Stimulated activated CD8-positive, alpha-beta memory T cell treated with anti-CD3 and anti-CD28 coated beads, Interleukin-15, amount 100 ng/mL, for 48 hours (primary cell): ENCODE measurements at places on chromosomes 12 and 14.

- no peak for DNase-seq
These were observed 5.5 kb downstream of the AJUBA start for GRCh38 chr14:22976620-22977433.

- no peak for DNase-seq
These were observed 128.0 kb downstream of the GPR135 start for GRCh38 chr14:59337141-59337611.

DNA sequence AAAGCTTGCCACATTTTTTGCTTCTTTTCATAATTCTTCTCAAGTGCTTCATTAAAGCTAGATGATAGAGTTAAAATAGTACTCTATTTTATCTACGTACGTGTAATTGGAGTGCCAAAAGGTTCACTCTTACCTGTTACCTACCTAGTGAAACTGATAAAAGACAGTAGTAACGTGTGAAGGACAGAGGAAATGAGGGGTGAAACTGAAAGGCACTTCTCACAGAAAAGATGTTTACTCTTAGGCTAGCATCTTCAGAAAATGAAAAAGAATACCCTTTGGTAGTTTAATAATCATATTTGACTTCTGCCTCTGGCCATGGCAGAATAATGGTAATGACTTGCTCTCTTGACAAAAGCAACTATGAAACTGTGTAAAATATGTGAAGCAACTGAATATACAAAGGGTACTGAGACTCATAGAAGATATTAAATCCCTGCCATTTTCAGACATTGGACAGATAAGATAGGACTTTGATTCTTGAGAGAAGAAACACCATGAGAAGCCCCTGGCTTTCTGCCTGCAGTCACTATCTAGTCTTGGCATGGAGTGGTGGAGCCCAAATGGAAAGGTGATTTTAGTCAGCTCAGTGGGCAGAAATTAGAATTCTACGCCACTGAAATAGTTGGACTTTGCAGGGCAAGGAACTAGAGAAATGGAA lies 6.3 kb upstream of the EVL start:
- no peak for DNase-seq

- no peak for DNase-seq
These were observed 105.1 kb upstream of the DIO2 start for GRCh38 chr14:80316441-80316840.

DNA sequence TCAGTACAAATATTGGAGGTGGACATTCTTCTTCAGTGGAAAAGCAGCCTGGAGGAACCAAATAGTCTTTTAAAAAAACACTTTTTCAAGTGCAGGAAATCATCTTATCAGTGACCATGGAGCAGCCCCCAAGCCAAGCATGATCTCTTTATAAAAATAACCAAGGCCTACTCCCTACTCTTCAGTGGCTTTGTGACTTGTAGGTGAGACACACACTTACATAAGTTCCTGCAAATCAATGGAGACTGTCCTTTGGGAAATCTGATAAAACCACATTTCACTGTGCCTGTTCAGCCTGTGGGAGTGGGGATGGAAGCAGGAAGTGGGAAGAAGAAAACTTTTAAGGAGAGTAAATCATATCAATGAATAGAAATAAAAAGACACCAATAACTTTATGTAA lies 56.3 kb downstream of the MBIP start:
- DNase-seq, result no peak

DNA sequence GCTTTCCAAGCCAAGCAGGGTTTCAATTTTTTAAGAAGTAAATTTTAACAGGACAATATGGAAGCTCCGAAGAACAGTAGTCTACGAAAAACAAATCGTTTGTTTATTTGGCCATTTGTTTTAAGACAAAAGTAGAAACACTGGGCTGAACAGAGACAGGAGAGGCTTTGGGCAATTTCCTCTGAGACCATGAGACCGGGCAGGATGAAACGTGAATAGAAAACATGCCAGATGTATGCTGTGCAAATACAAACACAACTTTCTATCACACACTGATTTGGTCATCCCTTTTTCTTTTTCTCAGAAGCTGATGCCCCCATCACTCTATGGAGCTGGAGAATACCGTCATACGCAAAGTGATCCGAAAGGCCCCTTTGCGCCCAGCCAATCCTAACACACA lies 1111.1 kb downstream of the BCL11B start:
- DNase-seq, result no peak

DNA sequence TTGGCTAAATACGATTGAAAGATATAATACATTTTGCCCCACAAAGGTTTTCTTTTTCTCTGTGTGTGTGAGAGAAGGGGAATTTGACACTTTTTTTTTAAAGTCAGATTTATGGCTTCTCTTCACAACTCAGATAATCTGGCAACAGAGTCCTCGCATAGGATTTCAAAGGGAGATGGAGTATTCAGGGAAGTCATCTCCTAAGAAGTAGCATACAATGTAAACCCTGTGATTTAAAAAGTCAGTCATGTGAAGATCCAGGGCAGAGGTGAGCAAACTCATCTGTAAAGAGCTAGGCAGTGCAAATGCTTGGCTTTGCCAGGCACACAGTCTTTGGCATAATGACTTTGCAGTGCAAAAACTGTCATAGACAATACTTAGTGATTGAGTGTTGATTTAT lies 1526.3 kb downstream of the AACS start:
- no peak for DNase-seq

GRCh38 chr12:120100630-120101029 lies 15.9 kb downstream of the RAB35 start:
- no peak for DNase-seq

DNA sequence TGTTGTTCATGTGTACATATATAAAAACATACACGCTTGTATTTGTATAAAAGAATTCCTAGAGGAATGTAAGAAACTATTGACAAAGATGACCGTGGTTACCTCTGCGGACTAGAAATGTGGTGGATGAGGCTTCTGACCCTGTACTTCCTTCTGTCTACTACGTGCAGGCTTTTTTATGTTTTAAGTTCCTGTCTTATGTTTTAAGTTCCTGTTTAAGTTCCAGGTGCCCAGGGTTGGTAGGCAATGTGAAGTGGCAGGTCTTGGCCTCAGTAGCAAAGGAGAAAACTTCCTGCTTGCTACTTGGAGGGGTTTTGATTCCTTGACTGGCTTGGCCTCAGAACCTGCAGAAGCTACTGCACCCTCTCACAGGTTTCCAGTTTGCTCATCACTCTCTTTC lies 11.6 kb downstream of the POMT2 start:
- DNase-seq, result no peak

DNA sequence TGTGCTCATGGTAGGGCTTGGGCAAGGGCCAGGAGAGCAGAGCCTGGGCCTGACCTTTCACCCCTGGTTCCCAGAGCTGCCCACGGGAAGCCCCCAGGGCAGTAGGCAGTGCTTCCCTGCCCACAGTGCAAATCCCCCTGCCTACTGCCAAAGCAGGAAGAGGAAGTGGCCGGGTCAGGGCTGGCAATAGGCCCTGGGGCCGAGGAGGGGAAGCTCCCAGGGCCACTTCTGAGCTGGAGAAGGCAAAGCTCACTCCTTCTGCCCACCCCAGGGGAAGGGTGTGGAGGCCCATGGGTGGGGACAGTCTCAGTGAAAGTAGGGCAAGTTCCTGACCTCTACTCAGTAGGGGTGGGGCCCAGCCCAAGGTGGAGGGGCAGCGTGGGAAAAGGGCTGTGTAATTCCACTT lies 5.4 kb upstream of the NR4A1 start:
- no peak for DNase-seq

GRCh38 chr12:57126561-57126960 lies 1.7 kb upstream of the LRP1 start:
- no peak for DNase-seq

- DNase-seq, result peak; percentile 25
These were observed 30.3 kb upstream of the ADIPOR2 start for GRCh38 chr12:1660304-1661187.

GRCh38 chr12:24080465-24080864 lies 131.0 kb upstream of the SOX5 start:
- DNase-seq, result no peak

- peak; percentile 74 for DNase-seq
These were observed 73.3 kb downstream of the NCOR2 start for GRCh38 chr12:124493809-124494750.

DNA sequence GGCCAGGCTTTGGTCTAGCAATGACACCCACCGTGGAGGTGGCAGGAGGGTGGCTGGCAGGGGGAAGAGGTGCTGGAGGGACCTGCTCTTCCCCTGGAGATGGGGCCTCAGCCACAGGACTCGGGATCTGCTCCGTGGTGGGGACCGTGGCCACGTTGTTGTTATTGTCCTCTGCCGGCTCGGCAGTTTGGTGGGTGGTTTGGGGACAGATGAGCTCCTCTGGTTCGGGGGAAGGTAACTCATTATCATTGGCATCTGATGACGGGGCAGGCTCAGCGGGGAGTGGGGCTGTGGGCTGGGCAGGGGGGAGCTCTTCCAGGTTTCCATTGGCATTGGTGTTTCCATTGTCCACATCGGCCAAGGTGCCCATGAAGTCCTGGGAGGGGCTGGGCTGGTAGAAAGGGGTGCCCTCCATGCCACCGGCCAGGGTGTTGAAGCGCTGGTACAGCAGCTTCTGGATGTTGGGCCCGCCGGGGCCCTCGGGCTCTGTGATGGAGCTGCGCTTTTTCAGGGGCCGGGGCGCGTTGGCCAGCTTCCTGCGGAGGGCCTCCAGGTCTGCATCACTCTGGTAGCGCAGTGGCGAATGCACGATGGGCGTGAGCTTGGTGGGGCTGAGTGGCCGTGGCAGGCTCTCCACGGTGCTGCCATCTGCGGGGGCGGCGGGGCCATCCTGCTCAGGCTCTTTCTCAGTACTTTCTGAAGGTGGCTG lies 24.3 kb downstream of the ZFYVE21 start:
- DNase-seq, result no peak

DNA sequence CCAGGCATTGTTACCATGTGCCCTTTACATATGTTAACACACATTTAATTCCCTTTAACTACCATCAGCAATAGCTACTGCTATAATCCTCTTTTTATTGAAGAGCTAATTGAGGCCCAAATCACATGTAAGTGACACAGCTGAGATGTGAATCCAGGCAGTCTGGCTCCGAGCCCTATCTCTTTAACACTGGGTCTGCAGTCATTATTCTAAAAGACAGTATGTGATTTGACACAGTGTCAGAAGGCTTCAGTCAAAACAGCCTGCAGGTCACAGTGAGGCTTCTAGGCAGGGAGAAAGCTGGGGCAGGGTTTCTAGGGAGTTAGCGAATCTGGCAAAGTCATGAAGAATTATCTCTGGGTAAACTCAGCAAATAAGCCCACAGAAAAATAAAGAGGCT lies 148.2 kb downstream of the KIF21A start:
- DNase-seq, result no peak

DNA sequence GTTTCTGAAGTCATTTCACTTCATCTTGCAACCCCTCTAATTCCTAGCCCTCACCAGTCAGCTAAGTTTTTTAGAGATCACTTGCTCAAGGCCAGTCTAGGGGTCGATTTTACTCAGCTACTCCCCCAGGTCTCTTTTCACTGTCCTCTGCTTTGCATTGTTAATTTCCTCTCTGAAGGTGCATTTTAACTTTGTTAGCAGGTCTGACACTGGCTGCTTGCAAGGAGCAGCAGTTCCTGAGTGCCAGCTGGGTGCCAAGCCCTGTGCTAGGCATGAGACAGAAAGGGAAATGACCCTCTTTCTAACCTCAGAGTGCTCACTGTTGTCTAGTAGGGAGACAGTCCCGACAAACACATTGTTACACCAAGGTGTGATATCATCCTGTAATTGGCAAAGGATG lies 17.8 kb upstream of the DACT1 start:
- no peak for DNase-seq

- DNase-seq, result no peak
These were observed 34.3 kb upstream of the TC2N start for GRCh38 chr14:91901449-91902226.

GRCh38 chr12:7136676-7137075 lies 6.5 kb downstream of the CLSTN3 start:
- DNase-seq, result no peak

DNA sequence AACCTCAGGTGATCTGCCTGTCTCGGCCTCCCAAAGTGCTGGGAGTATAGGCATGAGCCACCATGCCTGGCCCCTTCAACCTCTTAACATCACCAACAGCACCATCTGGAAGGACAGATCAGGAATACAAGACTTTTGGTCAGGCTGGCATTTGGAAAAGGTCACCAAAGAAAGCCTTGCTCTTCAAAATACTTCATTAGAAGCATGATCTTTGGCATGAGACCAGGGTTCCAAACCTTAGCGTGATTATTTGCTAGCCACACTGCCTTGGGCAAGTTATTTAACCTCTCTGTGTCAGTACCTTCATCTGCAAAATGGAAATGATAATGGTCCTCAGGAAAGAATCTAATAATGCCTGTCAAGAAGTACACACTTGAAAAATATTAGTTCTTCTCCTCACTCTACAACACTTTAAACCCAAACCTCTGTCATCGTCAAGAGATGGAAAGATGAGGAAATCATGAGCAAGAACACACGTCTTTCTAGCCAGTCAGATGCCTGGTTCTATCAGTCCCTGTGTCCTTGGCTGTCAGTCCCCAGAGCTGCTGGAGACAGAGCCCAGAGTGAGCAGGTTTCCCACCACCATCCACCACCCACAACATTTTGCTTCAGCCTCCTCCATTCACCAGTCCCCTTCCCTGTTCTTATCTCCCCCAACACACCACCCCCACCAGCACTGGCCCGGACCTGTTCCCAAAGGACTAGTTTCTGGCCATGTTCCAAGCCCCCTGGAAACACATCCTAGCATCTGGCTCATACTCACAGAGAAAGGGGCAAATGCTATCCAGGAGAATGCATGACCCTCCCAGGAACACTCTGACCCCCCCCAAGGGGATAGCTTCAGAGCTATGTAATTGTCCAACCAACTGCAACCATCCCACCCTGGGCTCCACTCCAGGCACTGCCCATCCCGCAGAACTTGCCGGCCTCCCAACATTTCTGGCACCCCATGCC lies 2.0 kb downstream of the ADCY6 start:
- DNase-seq, result no peak

- DNase-seq, result no peak
These were observed 3.1 kb downstream of the C14orf180 start for GRCh38 chr14:104582662-104583061.

GRCh38 chr14:94227029-94227428 lies 52.9 kb downstream of the PPP4R4 start:
- no peak for DNase-seq

- DNase-seq, result no peak
These were observed 6.3 kb upstream of the TUBA1B start for GRCh38 chr12:49137476-49137875.

DNA sequence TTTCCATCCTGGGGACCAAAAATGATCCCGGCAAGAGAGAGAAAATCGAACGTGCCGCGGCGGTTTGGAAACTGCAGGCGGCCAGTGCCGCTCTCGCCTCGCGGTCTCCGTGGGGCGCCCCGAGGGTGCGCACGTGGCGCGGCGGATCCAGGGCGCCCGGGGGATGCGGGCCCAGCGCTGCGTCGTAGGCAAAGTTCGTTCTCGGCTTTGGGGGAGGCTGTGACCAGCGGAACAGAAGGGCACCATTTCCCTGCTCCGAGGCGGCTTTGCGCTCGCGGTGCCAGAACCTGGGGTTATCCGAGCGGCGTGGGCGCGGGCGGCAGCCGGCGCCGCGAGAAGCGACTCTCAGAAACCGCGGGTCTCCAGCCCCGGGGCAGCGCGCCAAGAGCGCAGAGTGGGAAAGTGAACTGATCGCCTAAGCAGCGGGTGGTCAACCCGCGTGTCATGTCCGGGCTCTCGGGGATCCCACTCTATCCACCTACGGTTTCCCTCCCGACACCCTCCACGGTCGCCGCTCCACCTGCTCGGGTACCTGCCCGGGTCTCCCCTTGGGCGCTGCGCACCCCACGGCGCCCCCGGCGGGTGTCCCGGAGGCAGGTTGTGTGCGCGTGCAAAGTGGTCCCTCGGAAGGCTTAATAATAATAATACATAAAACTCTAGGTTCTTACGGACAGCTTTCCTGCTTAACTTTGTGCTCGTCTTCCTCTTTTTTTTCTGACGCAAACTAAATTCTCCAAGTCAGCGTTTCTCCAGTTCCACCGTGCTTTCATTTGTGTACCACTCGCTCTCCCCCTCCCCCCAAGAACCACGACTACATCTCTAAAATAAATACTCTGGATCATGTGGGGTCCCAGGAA lies 1.2 kb downstream of the ESRRB start:
- DNase-seq, result no peak
